ENCODE measurements at places on chromosomes 16 and 17. TPM values are rescaled to one million over a fixed set of nuclear protein-coding genes. Genes with fewer than 3 reads are reported as not detected.

Gene NMT1
- 152 TPM for total RNA-seq

DNA sequence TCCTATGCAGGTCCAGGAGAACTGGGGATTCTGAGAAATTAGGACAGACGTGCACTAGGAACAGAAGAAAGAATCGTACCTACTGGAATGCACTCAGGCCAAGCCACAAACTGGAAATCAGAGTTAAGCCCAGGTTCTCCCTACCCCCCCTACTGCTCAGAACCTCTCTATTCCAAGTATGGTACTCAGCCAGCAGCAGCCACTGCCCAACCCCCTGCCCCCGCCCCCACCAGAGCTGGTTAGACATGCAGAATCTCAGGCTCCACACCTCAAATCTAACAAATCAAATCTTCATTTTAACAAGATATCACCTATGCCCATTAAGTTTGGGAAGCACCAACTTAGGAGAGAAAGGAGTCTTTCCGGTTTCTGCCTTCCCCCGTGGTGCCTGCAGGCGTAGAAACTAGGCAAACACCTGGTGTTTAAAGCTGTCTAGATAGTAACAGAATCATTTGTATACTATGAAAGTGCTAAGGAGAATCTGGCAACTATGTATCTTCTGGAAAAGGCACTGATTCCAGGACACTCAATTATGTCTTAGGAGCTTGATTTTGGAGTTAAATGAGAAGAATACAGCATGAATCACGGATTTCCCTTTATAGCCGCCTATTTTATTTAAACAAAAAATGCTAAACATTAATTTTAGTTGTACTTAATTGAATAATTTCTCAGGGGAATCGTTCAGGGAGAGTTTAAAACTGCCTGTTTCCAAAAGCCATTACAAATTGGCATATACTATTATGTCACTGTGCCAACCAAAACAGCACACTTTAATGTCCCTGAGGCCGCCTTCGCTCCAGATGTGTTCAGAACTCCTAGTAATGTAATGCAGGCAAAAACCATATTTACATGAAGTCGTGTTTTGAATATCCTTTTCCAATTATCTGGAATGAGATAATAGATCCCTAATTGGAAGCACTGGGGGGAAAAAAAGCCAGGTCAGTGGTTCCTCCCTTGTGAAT lies 166.5 kb downstream of the STX8 start:
- no peak for DNase-seq

- DNase-seq, result no peak
Measured at GRCh38 chr17:46777943-46778915, 40.3 kb downstream of the WNT3 start.

DNA sequence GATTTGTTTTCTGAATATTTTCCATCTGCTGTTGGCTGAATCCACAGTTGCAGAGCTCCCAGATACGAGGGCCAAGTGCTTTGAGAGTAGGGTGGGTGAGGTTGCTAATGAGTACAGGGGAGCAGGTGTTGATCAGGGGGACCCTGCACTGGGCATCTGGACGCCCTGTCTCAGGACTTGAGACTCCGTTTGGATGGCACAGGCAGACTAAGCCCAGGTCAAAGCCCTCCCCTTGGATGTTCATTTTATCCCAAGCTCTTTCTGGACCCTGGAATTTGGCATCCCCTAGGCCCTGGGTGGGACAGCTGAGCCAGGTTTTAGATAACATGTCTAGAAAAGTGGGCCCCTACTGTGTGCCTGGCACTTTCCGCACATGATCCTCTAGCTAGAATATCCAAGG lies 12.1 kb downstream of the USP6 start:
- no peak for DNase-seq

GRCh38 chr16:60820361-60820760 lies 1215.9 kb downstream of the CDH8 start:
- no peak for DNase-seq

DNA sequence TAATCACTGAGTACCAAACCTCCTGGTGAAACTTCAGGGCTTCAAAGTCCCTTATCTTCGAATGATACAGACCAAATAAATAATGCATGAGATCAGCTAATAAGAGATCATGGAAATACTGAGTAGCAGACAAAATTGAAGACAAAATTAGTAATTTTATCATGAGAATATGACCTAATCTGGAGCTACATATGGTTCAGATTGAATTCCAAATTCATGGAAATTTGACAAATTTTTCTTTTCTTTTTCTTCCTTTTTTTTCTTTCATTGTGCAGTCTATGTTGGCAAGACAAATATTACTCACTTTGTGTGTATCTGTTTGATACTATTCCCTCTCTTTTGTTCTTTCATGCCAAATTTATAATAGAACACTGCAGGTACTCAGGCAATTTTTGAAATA lies 218.1 kb upstream of the KCNJ16 start:
- no peak for DNase-seq

- DNase-seq, result no peak
Measured at GRCh38 chr17:51548125-51548524, 287.8 kb downstream of the UTP18 start.

DNA sequence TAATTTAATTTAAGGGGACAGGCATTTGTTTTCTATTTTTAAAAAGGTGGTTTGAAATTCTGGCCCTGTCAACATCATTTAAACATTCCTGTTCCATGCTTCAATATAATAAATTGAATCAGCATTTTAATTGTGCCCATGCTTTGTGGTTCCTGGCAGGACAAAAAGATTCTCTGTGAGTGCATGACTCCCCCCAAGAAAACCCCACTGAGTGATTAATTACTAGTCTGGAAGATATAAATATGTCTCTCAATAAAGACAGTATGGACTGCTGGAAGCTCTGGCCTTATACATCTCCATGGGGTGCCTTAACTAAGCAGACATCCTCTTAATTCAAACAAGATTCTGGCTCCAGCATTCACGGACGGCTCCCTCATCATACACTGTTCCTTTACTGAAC lies 95.0 kb upstream of the PSMD7 start:
- no peak for DNase-seq

DNA sequence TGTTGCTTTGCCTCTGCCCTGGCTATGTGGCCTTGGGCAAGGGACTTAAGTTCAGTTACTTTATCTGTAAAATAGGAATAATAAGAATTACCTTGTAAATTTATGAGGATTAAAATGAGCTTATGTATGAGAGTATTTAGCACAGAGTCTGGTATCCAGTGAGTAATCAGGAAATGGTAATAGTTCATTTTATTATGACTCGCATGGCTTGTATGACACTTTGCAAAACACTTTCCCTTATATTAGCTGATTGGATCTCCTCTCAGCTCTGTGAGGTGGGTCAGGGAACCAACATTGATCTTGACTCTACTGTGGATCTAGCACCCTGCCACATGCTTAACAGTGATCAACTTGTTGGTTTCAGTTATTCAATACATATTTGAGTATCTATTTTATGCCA lies 8.3 kb upstream of the CDH3 start:
- DNase-seq, result no peak

DNA sequence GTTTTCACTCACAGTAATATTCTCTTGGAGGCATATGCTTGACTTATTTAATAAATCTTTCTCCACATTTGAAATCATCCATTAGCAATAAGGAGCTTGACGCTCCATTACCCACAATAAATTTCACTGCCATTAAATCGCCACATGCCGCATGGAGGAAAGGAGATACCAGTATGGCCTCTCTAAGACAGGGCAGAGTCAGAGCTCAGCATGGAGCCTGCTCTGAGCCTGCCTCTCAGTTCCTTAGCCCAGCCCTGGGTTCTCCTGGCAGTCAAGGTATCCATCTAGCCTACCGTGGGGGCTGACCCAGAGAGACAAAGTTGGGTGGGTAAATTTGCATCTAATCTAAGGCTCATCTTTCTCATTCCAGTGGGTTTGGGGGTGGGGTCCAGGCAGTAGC lies 80.3 kb upstream of the CES5A start:
- DNase-seq, result no peak

DNA sequence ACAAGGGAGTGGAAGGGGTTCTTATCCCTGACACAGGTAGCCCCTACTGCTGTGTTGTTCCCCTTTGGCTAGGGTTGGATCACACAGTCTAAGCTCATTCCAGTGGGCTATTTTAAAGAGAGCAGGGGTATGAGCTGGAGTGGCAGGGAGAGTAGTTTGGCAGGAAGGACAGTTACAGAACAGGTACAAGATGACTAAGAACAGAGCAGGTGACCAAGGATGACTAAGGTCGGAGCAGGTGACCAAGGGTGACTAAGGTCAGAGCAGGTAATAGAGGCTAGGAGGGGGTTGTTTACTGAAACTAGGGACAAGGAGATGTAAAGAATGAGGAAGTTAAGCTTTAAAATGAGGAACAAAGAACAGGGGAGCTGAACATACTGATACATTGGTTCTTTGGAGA lies 58.8 kb downstream of the UTP18 start:
- DNase-seq, result no peak

Gene HP
- 20.6 TPM for total RNA-seq

- no peak for DNase-seq
Measured at GRCh38 chr17:43988301-43988700, 16.1 kb upstream of the NAGS start.

DNA sequence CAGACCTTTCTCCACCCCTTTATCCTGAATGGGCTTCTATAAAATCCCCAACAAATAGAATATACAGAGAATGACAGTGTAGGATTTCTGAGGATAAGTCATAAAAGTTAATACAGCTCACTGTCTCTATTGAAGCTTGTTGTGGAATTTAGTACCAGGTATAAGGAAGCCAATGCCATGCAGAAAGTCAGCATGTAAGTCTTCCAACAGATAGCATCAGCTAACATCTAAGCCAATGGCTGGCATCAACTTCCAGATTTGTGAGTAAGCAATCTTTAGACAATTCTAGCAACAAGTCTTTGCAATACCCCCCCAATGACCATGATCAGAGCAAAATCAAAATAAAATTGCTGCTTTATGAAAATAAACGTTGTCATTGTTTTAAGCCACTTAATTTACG lies 22.5 kb upstream of the LRRC37A3 start:
- no peak for DNase-seq

Gene SLC47A1
- 3.3 TPM for total RNA-seq
